ENCODE measurements at places on chromosomes 16 and 17.

- DNase-seq, result no peak
Observed at GRCh38 chr16:13298666-13299065, 397.3 kb downstream of the SHISA9 start.

DNA sequence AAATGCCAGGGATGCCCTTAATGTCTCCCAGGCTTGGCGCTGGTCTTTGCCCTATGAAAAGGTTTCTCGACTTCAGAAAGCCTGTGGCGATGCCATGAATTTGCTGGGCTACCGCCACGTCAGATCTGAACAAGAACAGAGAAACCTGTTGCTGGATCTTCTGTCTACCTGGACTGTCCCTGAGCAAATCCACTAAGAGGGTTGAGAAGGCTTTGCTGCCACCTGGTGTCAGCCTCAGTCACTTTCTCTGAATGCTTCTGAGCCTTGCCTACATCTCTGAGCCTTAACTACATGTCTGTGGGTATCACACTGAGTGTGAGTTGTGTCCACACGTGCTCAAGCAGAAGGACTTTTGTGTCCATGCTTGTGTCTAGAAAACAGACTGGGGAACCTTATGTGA is 11.4 kb downstream of the CHST4 start:
- DNase-seq, result no peak

GRCh38 chr16:68197250-68197649 is 38.7 kb downstream of the ESRP2 start:
- no peak for DNase-seq

- no peak for DNase-seq
Observed at GRCh38 chr16:58048494-58049231, 23.1 kb downstream of the MMP15 start.

GRCh38 chr17:50840311-50840851 is 5.0 kb downstream of the WFIKKN2 start:
- DNase-seq, result no peak

- no peak for DNase-seq
Observed at GRCh38 chr17:35727635-35728034, 3.8 kb upstream of the RASL10B start.

DNA sequence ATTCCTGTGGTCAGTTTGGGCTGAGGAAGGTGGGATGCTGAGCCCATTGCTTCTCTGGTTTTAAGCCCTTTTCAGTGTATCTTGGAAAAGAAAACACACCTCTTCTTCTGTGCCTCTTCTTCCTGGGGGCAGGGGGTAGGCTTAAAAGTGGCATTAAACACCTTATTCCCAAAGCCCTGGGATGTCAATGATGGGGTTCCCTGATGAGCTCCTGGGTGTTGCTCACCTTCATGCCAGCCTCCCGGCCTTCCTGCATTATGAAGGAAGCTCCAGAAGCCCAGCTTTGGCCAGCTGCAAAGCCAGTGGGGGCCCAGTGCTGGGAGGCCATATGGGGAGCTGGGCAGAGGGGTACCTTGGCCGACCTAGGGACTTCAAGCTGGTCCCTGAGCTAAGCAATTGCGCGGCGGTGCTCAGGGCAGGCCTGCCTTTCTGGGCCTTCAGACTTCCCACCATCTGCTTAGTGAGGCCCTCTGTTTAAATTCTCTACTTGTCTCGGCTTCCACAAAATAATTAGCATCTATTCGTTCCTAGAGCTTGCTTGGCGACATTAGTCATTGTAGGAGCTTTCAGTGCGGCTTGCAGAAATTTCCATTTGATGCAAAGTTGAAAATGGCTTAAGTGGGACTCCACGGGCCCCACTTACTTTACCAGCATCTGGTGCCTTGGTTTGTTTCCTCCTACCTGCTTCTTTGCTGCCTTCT is 121.7 kb upstream of the NLRP1 start:
- no peak for DNase-seq

DNA sequence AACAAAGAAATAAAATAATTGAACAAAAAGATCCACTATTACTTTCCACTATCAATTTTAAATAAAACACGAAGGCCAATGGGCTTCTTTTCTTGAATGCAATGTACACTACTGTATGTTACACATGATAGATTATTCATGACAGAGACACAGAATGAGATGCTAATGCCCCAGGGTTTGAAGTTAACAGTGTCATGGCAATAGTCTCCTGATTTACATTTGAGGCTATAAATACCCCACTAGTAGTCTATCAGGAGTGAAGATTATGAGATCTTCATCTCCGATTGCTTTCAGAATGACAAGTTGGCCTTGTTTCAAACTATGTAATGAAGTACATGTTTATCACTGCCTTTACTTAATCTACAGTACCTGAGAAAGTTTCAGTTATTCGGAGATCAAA is 84.4 kb downstream of the RPGRIP1L start:
- DNase-seq, result no peak

DNA sequence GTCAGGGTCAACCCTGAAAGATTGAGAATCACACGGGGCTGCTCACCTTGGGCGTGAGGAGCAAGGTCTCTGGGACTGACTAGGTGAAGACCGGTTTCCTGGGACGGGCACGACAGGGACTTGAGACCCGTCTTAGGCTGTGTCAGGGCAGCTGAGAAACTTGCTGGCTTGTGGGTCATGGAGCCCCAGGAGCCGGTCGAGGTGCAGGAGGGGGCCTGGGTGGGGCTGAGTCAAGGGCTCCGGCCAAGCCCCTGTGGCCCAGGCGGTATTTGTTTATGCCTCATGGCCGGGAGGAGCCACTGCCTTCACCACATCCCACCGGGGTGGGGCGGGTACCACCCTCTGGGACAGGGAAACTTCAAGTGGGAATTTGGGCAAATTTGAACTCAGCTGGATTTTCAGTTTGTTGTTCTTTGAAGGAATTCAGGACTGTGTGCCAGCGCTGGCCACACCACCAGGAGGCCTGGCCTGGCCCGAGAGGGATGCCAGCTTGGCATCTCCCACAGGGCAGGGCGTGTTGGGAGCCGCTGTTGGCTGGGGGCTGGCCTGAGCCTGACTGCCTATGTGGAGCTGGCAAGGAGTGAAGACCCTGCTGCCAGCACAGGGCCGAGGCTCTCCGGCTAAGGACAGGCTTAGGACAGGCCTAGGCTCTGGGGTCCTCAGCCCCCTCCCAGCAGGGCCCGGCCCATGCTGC is 116.1 kb downstream of the METRNL start:
- no peak for DNase-seq

GRCh38 chr17:7176841-7177190 is 2.4 kb downstream of the ASGR1 start:
- no peak for DNase-seq

DNA sequence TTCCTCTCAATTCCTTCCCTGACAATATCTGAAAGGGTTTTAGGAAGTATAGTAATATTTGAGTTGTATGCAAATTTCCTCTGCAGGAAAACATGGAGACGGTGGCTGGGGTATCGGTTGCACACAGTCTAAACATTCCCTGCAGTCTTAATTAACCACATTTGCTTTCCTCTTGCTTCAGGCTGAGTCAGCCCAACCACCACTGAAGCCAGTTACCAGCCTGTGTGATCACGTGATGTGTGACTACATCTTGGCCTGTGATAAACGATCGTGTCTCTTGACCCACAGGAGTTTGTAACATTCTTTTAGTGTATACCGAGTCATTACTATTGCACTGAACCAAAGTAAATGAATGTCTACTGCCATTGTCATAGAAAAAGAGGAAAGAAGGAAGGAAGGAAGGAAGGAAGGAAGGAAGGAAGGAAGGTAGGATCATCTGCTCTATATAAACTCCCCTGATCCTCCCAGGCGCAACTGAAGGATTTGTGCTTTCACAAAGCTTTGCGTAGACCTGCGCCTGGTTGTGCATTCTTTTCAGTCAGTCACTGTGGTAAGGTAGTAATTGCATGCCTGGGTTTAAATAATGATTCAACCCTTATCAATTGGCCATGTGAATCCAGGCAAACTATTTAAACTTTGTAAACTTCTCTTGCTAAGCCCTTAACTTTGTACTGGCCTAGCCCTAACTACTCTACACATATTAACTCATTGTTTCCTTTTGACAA is 280.6 kb upstream of the SALL1 start:
- DNase-seq, result no peak

DNA sequence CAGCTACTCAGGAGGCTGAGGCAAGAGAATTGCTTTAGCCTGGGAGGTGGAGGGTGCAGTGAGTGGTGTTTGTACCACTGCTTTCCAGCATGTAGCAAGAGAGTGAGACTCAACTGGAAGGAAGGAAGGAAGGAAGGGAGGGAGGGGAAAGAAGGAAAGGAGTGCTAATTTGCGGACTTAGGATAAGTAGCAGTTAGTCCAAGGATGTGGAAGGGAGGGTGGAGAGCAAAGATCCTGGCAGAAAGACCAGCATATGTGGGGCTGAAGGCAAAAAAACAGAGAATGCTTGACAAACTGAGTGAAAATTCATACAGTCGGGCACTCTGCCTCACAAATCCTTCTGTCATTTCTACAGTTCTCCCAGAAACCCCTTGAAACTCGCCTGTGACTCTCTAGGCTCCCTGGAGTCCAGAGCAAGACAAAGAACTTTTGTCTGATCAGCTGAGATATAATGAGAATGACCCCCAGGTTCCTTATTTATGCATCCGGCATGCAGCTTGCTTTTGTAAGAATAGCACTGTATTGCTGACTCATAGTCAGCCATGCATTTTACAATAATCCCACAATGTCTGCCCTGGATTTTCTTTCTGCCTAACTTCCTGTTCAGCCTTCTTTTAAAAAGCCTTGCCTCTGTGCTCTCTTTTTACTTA is 31.5 kb downstream of the CDK5RAP3 start:
- no peak for DNase-seq

DNA sequence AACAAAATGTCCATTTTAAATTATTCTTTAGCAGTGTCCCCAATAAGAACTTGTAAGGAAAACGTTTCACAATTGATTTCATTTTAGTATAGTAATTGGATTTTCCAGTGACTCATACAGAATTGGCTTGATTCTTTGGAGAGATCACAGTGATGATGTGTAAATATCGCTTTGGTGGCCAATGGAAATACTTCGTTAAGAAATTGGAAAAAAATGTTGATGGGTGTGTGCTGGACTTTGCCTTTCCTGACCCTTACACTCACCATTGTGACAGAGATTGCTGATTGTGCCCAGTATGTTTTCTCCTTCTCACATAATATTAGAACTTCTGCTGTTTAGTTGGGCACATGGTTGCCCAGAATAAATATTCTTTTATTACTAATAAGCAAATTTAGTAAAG is 7.4 kb upstream of the EFCAB13 start:
- DNase-seq, result no peak

DNA sequence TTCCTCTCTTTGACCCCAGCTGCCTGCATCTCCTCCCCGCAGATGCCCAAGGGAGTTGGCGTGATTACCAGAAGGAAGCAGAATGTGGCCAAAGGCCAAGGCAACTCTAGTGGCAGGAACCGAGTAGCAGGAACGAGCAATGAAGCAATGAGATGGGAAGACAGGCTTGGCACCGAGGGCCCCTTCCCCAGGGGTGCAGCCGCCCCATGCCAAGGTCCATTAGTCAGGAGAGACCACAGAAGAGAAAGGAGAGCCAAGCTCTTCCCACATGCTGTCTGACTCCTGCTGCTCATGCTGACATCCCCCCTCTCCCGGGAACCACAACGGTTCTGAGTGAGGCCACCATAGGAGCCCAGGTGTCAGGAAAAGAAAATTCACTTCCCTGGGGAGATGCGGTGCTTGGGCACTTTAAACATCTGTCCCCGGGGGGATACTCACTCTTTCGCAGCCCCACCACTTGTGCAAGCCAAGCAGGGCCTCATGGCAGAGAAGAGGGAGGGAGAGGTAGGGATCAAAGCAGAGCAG is 67.4 kb downstream of the MYO18A start:
- DNase-seq, result no peak

Data from stimulated activated CD8-positive, alpha-beta memory T cell treated with anti-CD3 and anti-CD28 coated beads, Interleukin-15, amount 100 ng/mL, for 24 hours (primary cell).